NCI-H1930 (cell line): ENCODE measurements at places on chromosomes 5 and 9.

DNA sequence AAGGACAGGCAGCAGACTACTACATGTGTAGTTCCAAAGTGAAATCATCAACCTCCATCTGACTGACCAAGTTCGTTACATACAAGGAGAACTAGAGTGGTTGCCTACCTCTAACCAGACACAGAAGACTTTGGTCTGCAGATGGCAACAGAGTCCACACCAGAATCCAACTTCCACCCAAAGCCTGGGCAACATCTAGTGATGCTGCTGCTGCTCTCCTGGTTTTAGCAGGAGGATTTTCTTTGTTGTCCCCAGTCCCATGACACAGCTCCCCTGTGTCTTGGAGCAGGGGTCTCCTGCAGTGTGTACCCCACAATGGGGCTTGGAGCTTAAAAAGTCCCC, 46.4 kb upstream of the APC start:
- no peak for DNase-seq

DNA sequence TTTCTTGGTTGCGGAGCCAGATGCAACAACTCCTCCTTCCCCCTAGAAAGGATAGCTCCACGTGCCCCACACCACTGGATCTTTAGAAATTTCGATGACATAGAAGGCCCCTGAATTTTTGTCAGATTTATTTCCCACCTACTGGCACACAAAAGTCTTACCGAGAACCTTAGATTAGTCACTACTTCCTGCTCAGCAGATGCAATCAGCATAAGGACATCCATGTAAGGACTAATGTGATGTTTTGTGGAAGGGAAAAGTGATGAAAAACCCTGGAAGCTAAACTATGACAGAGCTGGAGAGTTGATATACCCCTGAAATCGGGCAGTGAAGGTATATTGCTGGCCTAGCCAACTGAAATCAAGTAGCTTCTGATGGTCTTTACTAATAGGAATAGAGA, 125.5 kb upstream of the NFIL3 start:
- DNase-seq, result no peak

DNA sequence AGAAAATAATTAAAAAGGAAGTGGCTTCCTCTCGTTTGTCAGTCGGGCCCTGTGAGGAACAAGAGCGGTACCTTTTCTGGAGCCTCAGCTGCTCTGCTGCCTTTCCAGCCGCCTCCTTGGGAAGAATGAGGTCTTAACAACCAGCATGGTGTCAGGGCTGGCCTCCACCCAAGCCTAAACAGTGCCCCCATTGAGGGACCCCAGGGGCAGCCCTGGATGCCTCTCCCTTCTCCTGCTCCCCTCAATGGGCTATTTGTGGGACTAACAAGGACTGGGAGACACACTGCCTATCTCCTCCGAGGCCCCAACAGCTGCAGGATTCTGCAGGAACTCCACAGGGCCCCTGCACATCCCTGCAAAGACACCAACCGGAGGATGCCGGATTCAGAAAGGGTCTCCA, 155.4 kb upstream of the MAP3K1 start:
- no peak for DNase-seq

GRCh38 chr5:98770911-98771322, 2.5 kb upstream of the RGMB start:
- DNase-seq, result no peak

GRCh38 chr5:180212363-180213255, 3.6 kb upstream of the RASGEF1C start:
- no peak for DNase-seq

DNA sequence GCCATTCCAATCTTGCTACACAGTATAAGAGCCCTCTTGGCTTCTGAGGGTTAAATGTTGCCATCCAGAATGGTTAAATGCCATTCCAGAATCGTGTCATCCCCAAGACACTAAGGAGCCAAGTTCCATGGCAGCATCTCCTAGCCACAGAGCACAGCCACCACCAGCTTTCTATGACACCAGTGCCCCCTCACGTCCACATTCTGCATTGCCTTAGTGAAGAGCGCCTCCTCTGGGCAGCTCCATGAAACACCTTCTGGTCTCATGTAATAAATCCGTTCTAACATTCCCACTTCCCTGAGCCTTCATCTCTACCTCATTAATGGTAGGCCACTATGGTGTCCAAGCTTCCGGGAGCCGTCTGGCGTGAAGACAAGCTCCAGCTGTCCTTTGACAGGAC, 12.4 kb downstream of the CBY3 start:
- DNase-seq, result no peak
